ENCODE measurements at places on chromosomes 2 and 18.

GRCh38 chr18:77208964-77209363, 40.7 kb upstream of the GALR1 start:
- DNase-seq, result peak; percentile 36

DNA sequence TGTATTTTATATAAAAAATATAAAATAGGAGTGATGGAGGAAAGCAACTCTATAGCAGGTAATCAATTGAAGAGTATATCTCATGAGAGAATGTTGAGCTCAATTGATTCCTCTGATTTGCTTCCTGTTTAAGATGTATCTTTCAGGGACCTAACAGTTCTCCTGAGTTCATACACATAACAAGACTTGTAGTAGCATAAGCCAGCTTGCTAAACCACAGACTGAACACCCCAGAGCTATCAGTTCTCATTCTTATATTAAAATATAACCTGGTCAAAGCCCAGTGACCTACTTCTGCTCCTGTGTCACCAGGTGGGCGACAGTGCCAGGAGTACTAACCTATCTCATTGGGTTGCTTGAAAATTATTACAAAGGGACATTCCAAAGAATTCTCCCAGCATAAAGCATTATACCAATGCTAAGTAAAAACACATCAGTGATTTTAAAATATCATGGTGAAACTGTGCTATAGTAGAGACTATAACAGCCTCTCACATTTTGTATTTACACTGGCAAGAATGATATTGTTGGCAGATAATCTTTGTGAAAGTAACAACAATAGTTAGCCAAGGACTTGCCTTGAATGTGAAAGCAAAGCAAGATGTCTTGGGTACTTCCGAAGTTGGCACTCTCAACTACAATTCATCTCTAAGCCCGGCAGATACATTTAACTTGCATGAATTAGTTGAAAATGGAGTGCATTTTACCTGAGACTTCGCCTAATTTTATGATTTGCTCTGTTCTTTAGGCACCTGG, 40.8 kb upstream of the CDH20 start:
- DNase-seq, result no peak

DNA sequence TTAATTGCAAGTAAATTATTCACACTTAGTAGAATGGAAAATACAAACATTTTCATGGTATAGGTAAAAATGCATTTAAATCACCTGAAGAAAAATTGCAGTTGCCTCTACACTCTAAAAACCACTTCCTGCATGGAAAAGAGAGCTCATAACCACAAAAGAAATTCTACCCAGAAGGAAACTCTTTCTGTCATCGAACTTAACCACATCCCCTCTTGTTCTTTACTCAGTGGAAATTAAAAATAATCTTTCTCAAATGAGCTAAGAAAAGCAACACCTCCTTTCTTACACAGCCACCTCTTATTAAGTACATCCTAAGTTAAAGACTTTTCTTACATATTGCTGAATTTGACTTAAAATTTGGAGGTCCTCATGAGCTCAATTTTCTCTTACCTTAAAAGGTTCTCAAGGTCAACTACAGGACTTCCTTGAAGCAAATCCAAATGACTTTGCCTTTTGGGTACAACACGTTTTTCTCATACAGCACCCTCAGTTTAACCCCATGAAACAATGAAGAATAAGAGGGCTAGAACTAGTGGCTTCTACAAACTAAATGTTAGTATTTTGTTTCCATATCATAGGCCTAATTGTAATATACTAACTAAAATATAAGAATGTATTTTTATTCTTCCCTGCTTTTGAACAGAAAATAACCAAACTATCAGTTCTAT, 109.1 kb upstream of the CRIM1 start:
- peak; percentile 19 for DNase-seq

GRCh38 chr18:74861154-74861553, 263.5 kb downstream of the ZNF407 start:
- no peak for DNase-seq

- no peak for DNase-seq
These were observed 86.4 kb downstream of the EML6 start for GRCh38 chr2:54809819-54810218.

- no peak for DNase-seq
These were observed 273.8 kb downstream of the TRIB2 start for GRCh38 chr2:12990523-12990922.

GRCh38 chr18:8045160-8045883, 478.2 kb downstream of the PTPRM start:
- DNase-seq, result peak; percentile 5

DNA sequence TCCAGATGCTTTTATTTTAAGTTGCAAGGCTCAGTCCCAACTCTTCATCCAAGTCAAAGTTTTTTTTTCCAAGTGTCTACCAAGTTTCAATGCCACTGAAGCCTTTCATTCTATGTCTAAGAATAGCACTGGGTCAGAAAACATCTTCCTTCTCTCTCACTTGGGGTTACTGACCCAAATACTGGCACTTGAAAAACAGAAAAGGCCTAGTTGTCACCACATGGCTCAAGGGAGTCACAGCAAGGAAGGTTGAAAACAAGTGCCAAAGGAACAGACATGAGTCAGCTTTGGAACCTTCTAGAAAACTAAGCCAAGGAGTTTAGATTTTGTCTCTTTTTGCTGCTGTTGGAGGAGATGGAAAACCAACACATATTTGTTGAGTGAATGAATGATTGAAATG, 146.5 kb downstream of the COPS8 start:
- no peak for DNase-seq

DNA sequence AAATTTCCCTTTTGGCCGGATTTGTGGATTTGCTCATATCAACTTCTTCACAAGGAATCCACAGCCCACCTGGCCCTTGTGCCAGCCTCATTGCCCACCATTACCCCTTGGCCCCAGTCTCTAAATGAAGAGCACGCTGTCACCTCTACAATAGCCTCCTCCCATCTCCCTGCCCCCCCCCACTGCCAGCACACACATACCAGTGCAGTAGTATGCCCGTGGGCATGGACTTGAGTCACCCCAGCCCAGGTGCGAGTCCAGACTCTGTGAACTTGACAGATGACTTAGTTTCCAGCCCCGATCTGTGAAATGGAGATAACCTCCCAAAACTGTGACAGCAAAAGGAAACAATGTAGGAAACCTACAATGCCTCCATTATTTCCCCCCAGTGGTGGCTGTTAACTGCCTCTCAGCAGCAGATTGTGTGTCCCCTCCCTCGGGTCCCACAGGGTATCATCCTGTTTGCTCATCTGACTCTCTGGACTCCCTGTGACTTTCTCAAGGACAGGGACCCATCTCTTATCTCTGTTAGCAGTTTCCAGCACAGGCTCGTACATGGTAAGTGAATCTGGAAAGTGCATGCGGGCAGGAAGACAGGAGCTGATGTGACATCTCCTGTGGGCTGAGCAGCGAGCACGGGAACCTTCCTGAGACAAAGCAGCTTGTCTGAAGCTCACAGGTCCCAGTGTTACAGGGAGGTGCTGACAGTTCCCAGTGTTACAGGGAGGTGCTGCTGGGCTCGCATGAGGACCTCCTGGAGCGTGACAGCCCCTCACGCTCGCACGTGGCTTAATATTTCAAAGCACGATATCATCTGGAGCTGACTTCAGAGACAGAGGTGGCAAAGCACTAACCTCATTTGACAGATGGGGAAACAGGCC, 4.2 kb upstream of the TMEM185B start:
- no peak for DNase-seq

DNA sequence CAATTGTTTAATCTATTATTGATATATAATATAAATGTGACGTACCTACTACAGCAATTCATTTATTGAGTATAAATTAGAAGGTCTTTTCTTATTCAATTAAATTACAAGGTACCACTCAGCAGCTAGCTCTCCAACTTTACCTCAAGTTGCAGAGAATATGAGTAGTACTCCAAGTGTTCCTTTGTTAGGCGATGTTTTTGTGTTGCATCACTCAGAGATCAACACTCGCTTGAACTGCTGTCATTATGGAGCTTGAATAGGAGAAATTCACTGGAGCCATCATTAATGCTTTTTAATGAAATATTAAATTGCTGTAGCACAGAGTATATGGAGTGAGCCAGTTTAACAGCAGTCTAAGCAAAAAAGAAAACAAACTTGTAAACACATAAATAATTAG, 320.0 kb downstream of the FSIP2 start:
- DNase-seq, result no peak

DNA sequence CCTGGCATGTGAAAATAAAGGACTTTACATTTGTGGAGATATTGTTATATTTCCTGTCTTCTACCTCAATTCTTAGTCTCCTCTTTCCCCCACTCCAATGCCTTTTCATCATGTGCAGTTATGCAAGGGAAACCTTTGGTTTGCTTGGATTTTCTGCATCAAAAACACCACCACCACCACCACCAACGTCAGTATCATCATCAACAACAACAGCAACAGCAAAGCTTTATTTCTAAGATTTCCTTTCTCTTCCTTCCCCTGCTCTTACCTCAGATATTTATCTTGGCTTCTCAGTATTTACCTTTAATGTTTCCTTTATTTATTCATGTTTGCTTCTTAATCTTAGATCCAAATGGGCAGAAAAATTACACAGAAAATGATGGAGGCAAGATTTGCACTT, 26.1 kb downstream of the CXCR4 start:
- DNase-seq, result no peak

DNA sequence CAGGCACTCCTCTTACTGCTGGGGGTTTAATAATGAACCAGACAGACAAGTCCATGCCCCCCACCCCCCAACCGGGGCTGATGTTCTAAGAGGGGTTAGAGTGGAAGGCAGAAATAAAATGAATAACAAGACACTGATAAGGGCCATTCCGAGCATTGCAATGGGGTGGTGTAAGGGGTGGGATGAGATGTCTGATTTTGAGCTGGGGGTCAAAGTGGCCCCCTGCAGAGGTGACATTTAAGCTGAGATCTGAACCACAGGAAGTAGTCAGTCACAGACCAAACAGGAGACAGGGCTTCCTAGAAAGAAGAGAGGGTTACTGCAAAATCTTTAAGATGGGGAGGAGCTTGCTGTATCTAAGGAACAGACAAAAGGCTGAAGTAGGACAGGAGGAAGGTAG, 180.6 kb upstream of the SH3BP4 start:
- no peak for DNase-seq

DNA sequence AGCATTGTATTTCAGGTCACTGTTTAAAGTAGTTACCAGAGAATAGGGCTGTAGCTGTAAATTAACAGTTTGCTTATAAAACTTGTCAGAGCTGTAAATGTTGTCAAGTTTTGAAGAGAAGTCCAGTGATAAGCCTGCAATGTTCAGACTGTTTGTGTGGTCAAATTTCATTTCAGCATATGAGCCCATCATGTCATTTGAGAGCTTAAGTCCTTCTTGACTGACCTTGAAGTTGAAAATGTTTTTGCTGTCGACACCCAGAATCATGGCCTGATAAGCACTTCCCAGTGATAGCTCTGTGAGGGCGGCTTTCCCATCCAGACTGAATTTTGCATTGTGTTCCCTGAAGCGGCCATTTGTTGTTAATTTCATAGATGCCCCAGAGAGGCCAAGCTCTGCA, 32.4 kb downstream of the APOB start:
- DNase-seq, result no peak

- no peak for DNase-seq
These were observed 176.3 kb downstream of the INHBB start for GRCh38 chr2:120522151-120522751.

DNA sequence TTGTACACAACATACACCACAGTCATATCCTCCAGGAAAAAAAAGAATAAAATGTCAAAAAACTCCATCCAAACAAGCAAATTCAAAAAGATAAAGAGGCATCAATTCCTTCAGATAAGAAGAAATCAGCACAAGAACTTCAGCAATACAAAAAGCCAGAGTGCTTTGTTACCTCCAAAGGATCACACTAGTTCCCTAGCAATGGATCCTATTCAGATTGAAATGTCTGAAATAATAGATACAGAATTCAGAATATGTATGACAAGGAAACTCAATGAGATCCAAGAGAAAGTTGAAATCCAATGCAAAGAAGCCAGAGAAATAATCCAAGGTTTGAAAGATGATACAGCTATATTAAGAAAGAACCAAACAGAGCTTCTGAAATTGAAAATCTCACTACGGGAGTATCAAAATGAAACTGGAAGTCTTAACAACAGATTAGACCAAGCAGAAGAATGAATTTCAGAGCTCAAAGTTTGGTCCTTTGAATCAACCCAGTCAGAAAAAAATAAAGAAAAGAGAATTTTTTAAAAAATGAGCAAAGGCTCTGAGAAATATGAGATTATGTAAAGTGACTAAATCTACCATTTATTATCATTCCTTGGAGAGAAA, 80.6 kb downstream of the TRABD2A start:
- DNase-seq, result no peak

GRCh38 chr18:61785588-61785987, 107.2 kb downstream of the RNF152 start:
- DNase-seq, result no peak

DNA sequence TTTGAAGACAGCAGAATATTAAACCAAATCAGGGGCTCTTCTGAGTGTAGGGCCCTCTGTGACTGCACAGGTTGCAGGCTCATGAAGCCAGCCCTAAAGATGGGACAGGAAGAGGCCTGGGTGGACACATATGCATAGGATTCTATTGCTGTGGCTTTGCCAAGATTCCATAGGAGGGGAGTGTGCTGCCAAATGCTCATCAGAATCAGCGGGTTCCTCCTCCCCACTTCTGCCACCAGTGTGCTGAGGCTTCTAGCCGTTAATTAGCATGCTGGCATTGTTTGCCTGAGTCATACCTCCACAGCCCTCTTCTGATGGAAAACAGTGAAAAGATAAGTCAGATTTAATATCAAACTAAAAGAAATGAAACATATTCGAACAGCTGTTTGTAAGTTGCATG, 103.9 kb upstream of the TMEFF2 start:
- no peak for DNase-seq

GRCh38 chr2:28951910-28952835, 28.9 kb upstream of the TOGARAM2 start:
- DNase-seq, result no peak

DNA sequence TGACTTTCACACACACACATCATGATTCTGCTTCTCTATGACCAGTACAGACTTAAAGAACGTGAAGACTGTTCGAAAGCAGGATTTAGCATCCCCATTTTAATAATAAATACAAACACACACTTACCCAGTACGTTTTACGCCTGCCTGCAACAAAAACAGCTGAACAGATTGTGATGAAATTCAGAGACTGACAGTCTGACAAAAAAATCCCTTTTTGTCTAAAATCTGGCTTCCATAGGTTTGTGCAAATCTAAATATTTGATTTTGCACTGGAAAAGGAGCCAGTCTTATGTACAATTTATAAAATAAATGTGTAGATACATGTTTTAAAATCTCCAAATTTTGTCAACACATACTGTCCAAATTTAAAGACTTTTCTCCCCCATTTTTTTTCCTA, 630.7 kb downstream of the ZEB2 start:
- no peak for DNase-seq

DNA sequence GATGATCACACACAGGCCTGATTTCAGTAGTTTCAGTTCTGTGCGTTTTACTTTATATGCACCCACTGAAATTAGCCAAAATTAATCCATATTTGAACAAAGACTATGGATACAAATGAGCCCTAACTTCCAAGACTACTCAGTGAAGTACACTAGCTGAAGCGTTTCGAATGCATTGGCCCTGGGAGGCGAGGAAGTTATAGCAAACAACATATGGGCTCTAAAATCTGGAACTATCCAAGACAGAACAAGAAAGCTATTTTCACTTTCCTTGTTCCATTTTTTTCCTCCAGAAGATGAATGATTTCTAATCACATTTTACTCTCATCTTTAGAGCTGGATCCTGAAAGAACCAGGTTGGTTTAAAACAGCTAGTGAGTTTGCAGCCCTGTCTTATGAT, 399.4 kb upstream of the HNRNPA3 start:
- no peak for DNase-seq

All from astrocyte of the cerebellum (primary cell).